ENCODE measurements at places on chromosomes 3 and 15. TPM values are rescaled to one million over a fixed set of nuclear protein-coding genes. Genes with fewer than 3 reads are reported as not detected.

GRCh38 chr15:63420333-63420747 is 38.7 kb upstream of the CA12 start:
- DNase-seq: no peak

GRCh38 chr3:149548669-149549065 is 74.2 kb downstream of the TM4SF4 start:
- no peak for DNase-seq

GRCh38 chr3:98589331-98590036 is 3.9 kb downstream of the CPOX start:
- DNase-seq: no peak

GRCh38 chr15:36771826-36772225 is 192.4 kb downstream of the CDIN1 start:
- DNase-seq: no peak

DNA sequence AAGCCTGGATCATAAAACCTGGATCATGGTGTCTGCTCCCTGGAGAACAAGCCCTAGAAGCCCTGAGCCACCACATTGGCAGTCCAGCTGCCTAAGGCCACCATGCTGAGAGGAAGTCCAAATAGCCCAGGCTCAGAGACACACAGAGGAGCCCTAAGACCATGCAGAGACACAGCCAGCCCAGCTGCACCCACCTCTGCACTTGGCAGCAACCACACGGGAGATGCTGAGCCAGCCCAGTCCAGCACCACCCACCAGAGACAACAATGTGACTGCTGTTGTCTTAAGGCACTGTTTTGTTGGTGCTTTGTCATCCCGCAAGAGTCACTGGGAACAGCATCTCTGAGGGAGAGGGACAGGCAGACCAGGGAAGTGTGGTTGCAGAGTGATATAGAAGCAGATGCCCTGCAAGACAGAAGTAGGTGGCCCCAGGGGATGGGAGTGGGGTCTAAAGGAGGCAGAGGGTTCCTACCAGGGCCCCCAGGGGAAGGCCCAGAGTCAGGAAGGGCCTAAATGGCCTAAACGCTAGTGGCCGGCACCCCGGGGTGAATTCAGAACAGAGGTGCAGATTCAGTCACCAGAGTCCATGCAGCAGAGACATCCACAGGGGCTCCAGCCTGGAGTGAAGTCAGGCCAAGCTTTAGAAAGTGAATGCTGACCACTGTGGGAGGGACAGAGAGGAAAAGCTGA is 105.4 kb upstream of the PRR20G start:
- no peak for DNase-seq

DNA sequence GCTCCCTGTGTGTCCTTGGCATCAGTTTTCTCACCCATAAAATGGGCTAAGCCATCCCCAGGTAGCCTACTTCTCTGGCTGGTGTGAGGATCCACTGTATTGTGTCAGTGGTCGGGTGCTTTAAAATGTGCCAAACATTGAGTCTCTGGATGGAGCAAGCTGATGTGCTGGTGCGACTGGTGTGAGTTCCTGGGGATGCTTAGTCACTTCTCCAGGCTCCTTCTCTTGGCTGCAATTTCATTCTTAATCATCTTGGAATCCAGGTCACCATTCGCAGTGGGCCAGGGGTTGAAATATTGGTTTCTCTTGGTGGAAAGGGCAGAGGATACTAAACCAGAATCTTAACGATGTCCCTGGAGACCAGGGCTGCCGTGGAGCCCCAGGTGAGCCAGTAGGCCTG is 29.3 kb downstream of the SCN5A start:
- DNase-seq: no peak

GRCh38 chr3:186054792-186055352 is 54.0 kb downstream of the ETV5 start:
- no peak for DNase-seq

DNA sequence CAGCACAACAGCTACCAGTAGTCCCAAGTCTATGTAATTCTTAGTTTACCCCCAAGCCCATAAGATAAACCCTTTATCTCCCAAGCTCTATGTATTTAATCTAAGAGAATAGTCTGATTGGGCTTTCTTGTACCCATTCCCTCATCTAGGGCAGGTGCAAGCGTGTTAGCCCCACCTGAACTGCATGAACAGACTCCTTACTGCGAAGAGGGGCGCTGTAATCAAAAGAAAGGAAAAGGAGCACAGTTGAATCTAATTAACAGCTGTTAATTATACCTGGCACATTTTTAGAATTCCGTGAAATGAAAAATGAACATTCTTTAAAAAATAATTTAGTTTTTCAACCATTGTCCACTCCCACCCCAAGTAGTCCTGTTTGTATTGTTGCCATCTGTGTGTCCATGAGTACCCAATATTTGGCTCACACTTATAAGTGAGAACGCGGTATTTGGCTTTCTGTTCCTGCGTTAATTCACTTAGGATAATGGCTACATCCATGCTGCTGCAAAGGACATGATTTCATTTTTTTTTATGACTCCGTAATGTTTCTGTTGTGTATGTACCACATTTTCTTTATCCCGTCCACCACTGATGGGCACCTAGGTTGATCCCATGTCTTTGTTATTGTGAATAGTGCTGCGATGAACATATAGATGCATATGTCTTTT is 26.5 kb upstream of the NEDD4 start:
- DNase-seq: no peak

Gene GPR156
- 1.1 TPM for total RNA-seq

DNA sequence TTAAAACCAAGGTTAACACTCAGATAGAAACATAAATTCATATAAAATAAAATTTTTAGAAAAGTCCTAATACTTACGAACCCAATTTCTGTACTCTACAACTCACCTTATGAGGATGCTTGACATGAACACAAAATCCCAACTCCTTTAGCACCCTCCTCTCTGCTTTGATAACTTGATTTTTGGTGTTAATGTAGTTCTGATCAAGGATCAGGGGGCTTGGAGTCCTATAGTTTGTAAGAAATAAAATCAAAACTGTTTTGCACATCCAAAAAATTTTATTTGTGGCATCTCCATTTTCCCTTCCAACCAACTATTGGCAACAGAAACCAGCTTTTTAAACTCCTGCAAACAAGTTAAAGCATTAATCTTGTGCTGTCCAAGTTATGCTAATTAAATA is 7.0 kb downstream of the CCNL1 start:
- DNase-seq: no peak

GRCh38 chr3:29281094-29281343 is 148 bp downstream of the RBMS3 start:
- no peak for DNase-seq

- DNase-seq: no peak
Measured at GRCh38 chr3:4514916-4515315, 21.8 kb downstream of the ITPR1 start.

DNA sequence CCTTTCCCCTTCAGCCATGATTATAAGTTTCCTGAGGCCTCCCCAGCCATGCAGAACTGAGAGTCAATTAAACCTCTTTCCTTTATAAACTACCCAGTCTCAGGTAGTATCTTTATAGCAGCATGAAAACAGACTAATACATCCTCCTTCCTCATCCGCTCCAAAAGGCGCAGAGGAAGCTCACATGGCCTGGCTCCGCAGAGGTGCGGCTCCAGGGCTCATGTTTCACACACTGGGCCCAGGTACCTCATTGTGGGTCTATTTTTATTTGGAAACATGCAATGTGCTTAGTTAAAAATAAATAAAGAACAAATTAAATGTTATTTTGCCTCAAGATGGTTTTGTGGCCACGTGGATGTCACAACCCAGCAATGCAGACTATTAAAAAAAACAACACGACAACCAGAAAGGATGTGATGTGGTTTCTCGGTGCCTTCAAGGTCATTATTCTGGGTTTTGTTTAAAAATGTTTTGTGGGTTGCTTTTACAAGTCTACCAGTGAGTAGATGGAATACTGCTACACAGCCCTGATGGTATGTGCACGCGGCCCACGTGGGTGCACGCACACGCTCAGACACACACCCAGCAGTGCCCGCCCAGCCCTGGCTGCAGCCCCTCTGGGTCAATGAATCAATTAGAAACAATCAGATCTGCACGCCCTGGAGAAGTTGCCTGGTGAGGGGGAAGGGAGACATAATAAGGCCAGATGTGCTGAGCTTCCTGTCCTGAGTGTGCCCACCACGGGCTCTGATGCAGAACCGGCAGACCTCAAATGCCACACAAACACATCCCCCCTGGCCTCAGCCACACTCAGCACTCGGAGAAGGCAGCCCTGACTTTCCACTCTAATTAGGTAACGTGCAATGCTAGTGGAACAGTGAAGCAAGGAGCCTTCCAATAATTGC is 140.1 kb downstream of the ADAMTS17 start:
- no peak for DNase-seq

GRCh38 chr15:39591141-39591895 is 10.4 kb downstream of the THBS1 start:
- DNase-seq: no peak

DNA sequence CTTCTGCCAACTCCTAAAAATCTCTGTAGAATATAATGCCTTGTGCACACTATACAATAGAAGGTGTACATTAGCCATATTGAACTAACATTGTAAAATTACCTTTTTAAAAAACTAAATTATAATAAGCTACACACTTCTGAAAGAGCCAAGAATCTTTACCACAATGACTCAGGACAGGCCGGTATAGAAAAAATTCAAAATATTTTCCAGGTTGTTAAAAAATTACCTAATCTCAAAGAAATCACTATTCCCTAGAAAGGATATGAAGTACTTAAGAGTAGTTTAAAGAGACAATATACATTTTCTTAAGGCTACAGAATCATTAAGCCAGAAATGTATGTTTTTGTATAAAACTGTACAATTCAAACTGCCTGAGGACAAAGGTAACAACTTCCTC is 48.5 kb downstream of the TJP1 start:
- no peak for DNase-seq

GRCh38 chr15:86743283-86743903 is 663.7 kb downstream of the AGBL1 start:
- DNase-seq: no peak

Measured in kidney epithelial cell (primary cell).